SK-MEL-5 (cell line): ENCODE measurements at places on chromosomes 1 and 21. TPM values are rescaled to one million over a fixed set of nuclear protein-coding genes. Genes with fewer than 3 reads are reported as not detected.

DNA sequence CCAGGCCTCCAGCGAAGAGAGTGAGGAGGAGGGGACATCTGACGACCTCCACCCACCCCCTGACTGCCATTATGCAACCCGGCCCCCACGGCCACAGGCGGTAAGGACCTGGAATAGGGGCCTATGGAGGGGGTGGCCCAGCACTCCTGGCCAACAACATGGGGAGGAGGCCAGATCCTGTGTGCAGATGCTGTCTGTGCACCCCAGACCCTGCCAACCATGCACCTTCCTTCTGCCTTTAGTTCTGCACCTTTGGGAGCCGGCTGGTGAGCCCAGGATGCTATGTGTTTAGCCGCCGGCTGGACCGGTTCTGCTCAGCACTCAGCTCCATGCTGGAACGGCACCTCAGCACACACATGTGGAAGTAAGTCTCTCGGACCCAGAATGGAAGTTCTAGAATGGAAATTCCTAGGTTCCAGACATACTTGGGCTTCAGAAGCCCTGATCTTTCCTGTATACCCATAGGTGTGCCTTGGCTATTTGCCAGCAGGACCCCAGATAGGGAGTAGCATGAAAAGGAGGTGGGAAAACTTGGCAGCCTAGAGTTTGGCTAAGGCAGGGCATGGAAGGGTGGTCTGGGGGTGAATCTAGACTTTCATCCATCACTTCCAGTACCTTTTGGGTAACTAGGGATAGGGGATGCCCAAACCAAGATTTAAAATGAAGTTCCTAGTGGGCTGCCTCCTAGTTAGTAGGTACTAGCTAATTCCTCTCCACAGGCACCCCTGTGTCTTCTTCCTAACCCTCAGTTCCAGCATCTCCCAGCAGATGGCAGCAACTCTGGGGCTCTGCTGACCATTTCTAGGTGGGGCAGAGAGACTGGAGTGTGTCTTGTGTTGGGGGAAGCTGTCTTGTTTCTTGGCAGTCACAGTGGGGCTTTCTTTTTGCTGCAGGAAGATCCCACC is 3.6 kb upstream of the CYB561D1 start:
- peak; percentile 73 for DNase-seq

DNA sequence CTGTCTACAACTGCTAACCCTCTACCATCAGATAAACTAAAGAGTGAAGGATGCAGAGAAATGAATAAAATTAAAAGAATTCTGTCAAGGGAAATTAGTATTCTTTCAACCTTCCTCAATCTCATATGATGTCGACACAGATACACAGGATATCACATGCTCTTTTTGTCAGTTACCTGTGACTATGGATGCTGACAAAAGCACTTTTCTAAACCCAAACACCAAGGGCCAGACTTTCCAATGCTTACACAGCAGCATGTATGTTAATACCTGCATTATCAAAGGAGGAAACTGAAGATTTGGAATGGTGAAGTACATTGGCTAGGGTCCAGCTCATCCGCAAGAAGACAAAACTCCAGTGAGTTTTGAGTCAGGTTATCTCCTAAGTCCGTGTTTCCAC is 294.0 kb downstream of the SMYD3 start:
- DNase-seq: no peak

The PGLYRP4 gene
- total RNA-seq: not detected in 2 replicates

The NDUFV3 gene
- 44.5 and 45.8 TPM in 2 replicates for total RNA-seq
